Esophagus mucosa (tissue), 1 donor: ENCODE measurements at places on chromosomes 2 and 18. TPM values are rescaled to one million over a fixed set of nuclear protein-coding genes. Genes with fewer than 3 reads are reported as not detected.

The CD8B2 gene
- not detected for total RNA-seq

The MAIP1 gene
- 17.7 TPM for total RNA-seq

GRCh38 chr2:113278073-113278741 is 514 bp downstream of the PAX8 start:
- no peak for ATAC-seq

DNA sequence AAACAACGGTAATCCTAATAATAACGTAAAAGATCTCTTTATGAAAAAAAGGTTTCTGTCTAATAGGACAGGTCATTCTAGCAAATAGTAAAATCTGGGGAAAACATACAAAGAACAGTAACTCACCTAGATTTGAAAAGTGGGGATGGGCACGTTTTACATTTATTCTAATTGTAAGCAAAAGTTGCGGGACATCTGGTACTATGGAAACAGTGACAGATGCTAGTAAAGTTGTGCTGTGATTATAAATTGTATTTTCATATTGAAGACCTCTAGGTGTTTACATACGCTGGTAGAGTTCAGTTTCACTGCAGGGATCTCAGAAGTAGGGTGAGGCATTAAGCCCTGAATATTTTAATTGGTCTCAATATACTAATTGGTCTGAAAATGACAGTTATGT is 422.5 kb downstream of the DPP10 start:
- ATAC-seq: no peak

The ZC3H6 gene
- 4.9 TPM for total RNA-seq
